Endodermal cell (in vitro differentiated cells): ENCODE measurements at places on chromosomes 13 and 19. TPM values are rescaled to one million over a fixed set of nuclear protein-coding genes. Genes with fewer than 3 reads are reported as not detected.

DNA sequence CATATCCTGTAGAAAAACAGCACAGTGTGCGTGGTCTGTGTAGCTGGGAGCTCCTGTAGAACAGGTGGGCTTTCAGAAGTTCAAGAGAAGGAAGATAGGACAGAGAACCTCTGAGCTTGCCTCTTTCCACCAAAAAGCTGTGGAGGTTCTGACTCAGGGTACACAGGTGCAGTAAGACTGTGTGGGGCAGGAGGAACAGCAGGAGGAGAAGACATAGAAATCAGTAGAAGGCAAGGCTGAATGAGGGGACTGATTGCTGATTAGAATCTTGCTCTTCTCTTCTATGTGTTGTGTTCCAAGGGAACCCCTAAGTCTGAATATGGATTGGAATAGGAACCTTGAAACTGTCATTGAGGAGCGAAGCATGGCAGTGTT, 122.7 kb downstream of the AKAP11 start:
- H3K27me3 ChIP-seq = no peaks in the 10 kb centered on the region
- H3K4me3 ChIP-seq = no peak overlapping the region
- no peak overlapping the region for H3K27ac ChIP-seq

DNA sequence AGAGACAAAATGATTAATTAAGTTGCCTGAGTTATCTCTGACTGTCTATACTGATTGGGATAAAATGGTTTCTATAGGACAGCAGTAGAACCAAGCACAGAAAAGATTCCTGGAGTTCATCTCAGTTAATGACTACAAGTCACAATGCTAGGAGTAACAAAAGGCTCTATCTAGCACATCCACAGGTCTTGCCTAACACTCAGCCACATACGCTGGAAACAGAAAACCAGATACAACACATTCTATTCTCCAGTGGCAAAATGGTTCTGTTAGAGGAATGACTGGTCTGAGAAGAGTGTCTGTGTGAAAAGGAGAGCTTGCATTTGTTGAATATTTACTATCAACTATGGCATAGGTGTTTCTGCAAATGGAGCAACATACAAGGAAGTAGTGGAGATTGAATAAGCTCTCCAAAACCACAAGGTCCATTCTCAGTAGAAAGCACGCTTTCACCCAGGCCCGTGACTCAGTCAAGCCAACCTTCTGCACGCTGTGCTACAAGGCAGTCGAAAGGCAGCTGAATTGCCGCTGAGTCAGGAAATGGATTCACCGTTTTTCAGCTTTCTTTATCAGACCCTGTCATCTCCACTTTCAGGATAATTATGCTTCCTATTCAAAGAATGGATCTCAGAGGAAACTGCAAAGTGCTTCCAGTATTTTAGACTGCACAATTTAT, 761.5 kb downstream of the EFNB2 start:
- no peaks in the 10 kb centered on the region for H3K27me3 ChIP-seq
- peaks cover 15% of the 10 kb centered on the region for H3K4me1 ChIP-seq
- no peaks in the 10 kb centered on the region for H3K36me3 ChIP-seq

DNA sequence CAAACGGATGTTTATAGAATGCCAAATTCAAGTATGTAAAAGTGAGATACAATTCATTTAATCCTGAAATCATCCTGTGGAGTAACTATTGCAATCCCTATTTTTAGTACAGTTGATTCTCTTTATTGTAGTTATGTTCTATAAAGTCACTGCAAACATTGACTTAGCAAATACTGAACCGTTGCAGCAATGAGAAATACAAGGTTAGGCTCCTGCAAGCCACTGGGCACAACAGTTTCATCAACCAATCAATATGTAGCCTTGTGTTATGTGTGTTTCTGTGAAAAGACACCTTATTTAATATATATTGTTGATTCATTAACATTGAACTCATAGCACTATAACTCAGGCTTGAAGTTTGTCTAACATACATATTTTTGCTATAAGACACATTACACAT, 174.4 kb downstream of the DCT start:
- H3K27me3 ChIP-seq = no peaks in the 10 kb centered on the region
- H3K4me1 ChIP-seq = peaks cover 16% of the 10 kb centered on the region
- DNase-seq = no peak
- H3K4me3 ChIP-seq = no peak overlapping the region

GRCh38 chr13:45280751-45281634, 60.0 kb downstream of the TPT1 start:
- H3K36me3 ChIP-seq = peaks cover 22% of the 10 kb centered on the region
- H3K27me3 ChIP-seq = no peaks in the 10 kb centered on the region
- no peak overlapping the region for H3K27ac ChIP-seq
- no peaks in the 10 kb centered on the region for H3K4me1 ChIP-seq
- DNase-seq = peak; percentile 88
- H3K4me3 ChIP-seq = no peak overlapping the region

GRCh38 chr13:109744512-109745051, 41.8 kb downstream of the IRS2 start:
- no peaks in the 10 kb centered on the region for H3K36me3 ChIP-seq
- H3K27ac ChIP-seq = no peak overlapping the region
- H3K4me3 ChIP-seq = no peak overlapping the region
- peak; percentile 38 for DNase-seq
- no peaks in the 10 kb centered on the region for H3K4me1 ChIP-seq
- H3K27me3 ChIP-seq = no peaks in the 10 kb centered on the region

DNA sequence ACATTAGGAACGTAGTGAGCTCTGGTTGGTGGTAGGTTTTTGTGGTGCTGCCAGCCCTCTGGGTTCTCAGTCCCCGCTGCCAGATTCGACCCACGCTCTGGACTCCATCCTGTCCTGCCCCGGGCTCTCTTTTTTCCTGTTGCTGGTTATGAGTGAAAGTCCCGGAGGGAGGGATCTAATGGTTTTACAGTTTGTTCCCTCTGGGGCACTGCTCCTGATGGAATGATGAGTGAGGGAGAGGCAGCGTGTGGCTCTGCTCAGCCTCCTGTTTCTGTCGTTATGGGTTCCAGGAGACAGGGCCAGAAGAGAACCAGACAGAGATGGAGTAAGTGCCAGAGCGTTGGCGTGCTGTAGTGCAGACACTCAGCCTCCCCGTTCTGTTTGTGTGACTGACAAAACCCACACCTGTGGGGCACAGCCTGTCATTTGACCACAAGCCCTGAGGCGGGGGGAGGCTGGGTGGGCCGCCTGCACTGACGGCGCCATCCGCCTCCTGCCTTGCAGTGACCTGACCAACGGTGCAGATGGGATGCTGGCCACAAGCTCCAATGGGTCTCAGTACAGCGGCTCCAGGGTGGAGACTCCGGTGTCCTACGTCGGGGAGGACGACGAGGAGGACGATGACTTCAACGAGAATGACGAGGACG, 18.3 kb downstream of the ATP4B start:
- H3K4me1 ChIP-seq = no peaks in the 10 kb centered on the region
- H3K27ac ChIP-seq = no peak overlapping the region
- H3K4me3 ChIP-seq = no peak overlapping the region
- peaks cover 87% of the 10 kb centered on the region for H3K36me3 ChIP-seq

DNA sequence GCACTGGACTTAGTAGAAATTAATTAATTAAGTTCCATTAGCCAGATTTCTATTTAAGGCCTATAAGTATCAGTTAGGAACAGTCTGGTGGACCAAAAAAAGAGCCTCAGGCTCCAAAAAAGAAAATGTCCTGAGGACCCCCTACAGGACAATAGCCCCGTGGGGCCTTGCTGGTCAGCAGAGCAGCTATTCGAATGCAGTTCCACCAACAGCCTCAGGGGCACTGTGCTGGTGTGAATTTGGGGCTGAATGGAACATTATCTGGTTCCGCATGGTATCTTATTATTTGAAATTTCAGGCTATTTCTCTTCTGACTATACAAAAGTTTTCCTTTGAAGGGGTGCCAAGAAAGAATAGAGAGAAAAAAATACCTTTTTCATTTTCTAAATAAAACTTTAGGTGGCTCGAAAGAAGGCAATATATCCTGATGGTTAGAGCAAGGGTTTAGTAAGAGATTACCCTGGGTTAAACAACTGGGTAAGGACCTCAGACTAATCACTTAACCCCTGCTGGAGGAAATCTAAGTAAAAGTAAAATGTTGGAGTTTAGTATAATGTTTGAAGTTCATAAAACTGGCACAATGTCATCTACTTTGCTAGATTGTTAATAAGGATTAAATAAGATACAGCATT, 147.2 kb downstream of the MIPEP start:
- H3K36me3 ChIP-seq = no peaks in the 10 kb centered on the region
- peak; percentile 82 for DNase-seq
- no peak overlapping the region for H3K27ac ChIP-seq
- H3K4me1 ChIP-seq = no peaks in the 10 kb centered on the region

- DNase-seq = no peak
- H3K36me3 ChIP-seq = no peaks in the 10 kb centered on the region
- H3K27me3 ChIP-seq = no peaks in the 10 kb centered on the region
Observed at GRCh38 chr13:103324641-103325040, 258.4 kb upstream of the SLC10A2 start.

- no peak for DNase-seq
- no peak overlapping the region for H3K27ac ChIP-seq
- H3K4me3 ChIP-seq = no peak overlapping the region
- no peaks in the 10 kb centered on the region for H3K36me3 ChIP-seq
- no peaks in the 10 kb centered on the region for H3K27me3 ChIP-seq
Observed at GRCh38 chr19:30047432-30047831, 105.4 kb downstream of the URI1 start.

DNA sequence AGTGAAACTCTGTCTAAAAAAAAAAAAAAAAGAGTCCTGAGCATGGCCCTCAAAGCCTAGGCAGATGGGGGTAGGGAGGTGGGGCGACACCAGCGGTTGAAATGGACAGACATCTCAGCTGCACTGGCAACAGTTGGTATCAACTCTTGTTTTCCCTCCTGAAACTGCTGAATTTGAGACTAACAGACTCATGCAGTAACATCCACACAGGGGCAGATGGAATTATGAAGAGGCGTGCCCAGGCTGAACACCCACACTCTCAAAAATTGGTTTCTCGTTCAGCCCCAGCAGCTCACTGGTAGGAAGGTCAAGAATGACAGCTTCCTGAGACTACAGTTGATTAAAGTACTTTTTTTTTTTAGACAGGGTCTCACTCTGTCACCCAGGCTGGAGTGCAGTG, 24.1 kb downstream of the PBX4 start:
- peaks cover 5% of the 10 kb centered on the region for H3K36me3 ChIP-seq
- DNase-seq = no peak
- no peak overlapping the region for H3K27ac ChIP-seq

GRCh38 chr13:102176846-102177245, 225.0 kb downstream of the FGF14 start:
- no peak overlapping the region for H3K27ac ChIP-seq
- H3K4me3 ChIP-seq = no peak overlapping the region
- no peaks in the 10 kb centered on the region for H3K4me1 ChIP-seq
- DNase-seq = no peak
- H3K36me3 ChIP-seq = no peaks in the 10 kb centered on the region
- no peaks in the 10 kb centered on the region for H3K27me3 ChIP-seq

DNA sequence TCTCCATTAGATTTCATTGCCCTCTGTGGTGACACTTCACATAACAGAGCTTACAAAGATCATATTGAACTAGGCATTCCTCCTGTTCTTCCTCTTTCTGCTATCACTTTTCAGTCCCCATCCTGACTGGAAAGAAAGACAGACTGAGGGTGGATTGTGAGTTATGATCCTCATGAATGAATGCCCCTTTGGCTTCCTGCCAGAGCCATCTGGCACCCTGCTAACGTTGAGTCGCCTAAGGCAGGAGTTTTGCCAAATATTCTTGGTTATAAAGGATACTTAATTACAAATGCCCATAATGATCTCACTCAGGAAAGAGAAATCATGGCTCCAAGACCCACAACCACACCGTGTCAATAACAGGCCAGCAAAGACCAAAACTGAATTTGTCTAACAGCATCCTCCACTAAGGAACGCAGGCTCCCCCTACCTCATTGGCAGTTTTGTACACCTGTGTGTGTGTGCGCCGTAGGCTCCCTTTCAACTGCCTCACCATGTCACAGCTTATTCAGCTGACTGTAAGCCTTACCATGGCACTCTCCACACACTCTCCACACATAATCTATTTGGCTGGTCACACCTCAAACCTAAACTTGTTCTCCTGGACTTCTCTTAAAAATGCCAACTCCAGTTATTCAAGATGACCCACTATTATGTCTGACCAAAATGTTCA, 15.5 kb downstream of the ZNF211 start:
- no peak overlapping the region for H3K4me3 ChIP-seq
- no peaks in the 10 kb centered on the region for H3K4me1 ChIP-seq
- H3K27ac ChIP-seq = no peak overlapping the region
- peaks cover under 1% of the 10 kb centered on the region for H3K27me3 ChIP-seq
- no peak for DNase-seq
- H3K36me3 ChIP-seq = no peaks in the 10 kb centered on the region

GRCh38 chr13:113654591-113655345, 3.2 kb downstream of the ATP4B start:
- DNase-seq = no peak
- H3K36me3 ChIP-seq = no peaks in the 10 kb centered on the region
- no peaks in the 10 kb centered on the region for H3K4me1 ChIP-seq

- peaks cover 7% of the 10 kb centered on the region for H3K27me3 ChIP-seq
- no peak for DNase-seq
- H3K36me3 ChIP-seq = no peaks in the 10 kb centered on the region
- H3K4me1 ChIP-seq = no peaks in the 10 kb centered on the region
Observed at GRCh38 chr19:6103217-6103644, 7.1 kb downstream of the RFX2 start.

DNA sequence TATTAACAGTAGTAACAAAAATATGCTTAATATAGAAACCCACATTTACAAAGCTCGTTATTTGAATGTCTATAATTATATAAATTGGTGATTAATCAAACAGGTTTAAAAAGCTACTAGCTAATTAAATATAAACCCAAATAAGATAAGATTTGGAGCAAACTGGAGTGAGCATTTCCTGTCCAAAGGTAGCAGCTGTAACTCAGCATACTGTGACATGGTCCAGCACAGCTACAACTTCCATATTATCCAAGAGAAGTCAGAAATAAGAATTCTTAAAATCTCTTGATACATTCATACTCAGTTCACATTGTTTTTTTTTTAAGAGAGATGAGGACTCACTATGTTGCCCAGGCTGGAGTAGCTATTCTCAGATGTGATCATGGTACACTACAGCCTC, 8.5 kb downstream of the MTRF1 start:
- no peak overlapping the region for H3K27ac ChIP-seq
- no peak overlapping the region for H3K4me3 ChIP-seq
- no peaks in the 10 kb centered on the region for H3K27me3 ChIP-seq
- no peak for DNase-seq
- no peaks in the 10 kb centered on the region for H3K4me1 ChIP-seq

GRCh38 chr19:55441319-55441691, 1.8 kb downstream of the SHISA7 start:
- H3K4me3 ChIP-seq = no peak overlapping the region
- no peak for DNase-seq
- H3K27ac ChIP-seq = no peak overlapping the region

THOP1 gene
- total RNA-seq = 98.9 to 170 TPM (median 153 TPM) in 3 replicates

C13orf46 gene
- total RNA-seq = 0.27 TPM in 1 of 3 replicates, not detected in the others

DMPK gene
- 52.7 and 75.9 TPM in 2 replicates for total RNA-seq
